ENCODE measurements at places on chromosomes 5 and 9.

- no peak for DNase-seq
Observed at GRCh38 chr5:113231653-113232000, 203.2 kb downstream of the TSSK1B start.

GRCh38 chr5:59254055-59254687 lies 639.4 kb downstream of the PDE4D start:
- no peak for DNase-seq

GRCh38 chr5:158538506-158539074 lies 561.1 kb downstream of the EBF1 start:
- peak; percentile 62 for DNase-seq

- no peak for DNase-seq
Observed at GRCh38 chr5:102932781-102933180, 177.7 kb downstream of the PAM start.

DNA sequence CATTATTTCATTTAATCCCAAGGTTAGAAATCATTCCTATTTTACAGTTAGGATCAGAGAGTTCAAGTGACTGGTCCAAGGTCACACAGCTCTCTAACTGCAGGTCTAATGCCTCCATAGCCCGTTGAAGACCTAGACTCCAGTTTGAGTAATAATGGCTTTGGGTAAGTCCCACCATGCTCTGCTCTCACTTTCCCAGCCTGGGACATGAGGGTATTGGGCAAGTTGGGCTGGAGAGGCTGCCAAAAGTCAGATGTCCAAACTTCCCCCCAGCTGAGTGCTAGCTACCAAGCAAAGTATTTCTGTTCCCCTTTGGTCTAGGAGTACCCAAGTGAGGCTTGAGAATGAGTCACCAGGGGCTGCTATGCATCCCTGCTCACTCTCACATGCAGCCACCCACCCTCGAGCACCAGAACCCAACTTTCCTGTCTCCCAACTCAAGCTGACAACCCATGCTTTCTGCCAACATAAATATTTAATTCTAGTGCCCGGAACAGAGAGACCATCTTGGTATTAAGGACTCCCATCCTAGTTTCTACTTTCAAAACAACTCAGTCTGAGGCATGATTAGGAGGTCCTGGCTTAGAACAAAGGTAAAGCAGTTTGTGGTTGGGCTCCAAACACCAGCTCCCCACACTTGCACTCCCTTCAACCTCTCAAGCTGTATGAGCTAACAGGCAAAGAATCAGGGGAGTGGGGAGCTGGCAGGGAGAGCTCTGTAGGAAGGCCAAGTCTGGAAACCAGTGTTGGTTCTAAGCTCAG lies 236.5 kb upstream of the TRIM32 start:
- no peak for DNase-seq

- DNase-seq = no peak
Observed at GRCh38 chr9:108776920-108777639, 78.7 kb downstream of the ACTL7B start.

DNA sequence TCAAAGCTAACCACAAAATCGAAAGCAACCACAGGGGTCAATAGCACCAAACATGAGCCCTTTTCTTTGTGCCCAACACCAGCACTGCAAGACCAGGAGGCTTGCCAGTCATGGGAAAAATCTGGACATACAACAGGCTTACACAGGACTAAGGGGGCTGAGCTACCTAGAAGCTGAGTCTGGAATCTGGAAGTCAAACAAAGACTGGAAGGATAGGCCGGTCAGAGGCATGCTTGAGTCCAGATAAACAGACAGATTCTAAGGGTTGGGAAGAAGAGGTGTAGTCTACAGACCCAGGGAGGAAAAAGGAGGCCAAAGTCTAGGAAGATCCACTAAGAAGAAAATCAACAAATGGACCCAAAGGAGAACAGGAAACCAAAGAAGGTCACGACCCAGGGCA lies 73.3 kb downstream of the MYO10 start:
- no peak for DNase-seq

DNA sequence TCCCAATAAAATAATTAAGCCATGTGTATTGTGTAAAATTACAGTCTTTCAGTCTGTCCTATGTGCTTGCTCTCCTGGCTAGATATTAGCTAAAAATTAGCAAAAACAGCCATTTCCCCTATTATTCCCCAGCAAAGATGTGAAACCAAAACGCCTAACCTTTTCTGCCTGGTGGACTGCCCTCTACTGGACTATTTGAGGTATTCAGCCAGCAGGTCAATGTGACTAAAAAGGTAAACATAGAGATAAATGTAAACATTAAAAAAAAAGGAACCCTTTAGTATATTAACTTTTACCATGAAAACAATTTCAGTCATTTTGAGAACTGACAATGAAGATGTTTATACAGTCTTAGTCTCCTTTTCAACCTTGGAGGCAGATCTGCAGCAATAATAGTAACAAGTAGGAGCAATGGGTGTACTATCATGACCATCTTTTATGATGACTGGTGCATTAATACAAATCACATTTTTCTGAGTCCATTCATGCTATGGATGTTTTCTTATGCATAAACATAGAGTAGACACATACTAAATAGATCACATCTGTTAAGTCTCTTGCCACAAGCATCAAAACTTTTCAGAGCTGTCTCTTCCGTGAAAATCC lies 10.1 kb downstream of the ATG12 start:
- no peak for DNase-seq

- no peak for DNase-seq
Observed at GRCh38 chr5:170418736-170419135, 29.6 kb upstream of the KCNMB1 start.

GRCh38 chr9:108779551-108780325 lies 76.0 kb downstream of the ACTL7B start:
- no peak for DNase-seq

- no peak for DNase-seq
Observed at GRCh38 chr9:18423791-18424531, 50.0 kb upstream of the ADAMTSL1 start.

DNA sequence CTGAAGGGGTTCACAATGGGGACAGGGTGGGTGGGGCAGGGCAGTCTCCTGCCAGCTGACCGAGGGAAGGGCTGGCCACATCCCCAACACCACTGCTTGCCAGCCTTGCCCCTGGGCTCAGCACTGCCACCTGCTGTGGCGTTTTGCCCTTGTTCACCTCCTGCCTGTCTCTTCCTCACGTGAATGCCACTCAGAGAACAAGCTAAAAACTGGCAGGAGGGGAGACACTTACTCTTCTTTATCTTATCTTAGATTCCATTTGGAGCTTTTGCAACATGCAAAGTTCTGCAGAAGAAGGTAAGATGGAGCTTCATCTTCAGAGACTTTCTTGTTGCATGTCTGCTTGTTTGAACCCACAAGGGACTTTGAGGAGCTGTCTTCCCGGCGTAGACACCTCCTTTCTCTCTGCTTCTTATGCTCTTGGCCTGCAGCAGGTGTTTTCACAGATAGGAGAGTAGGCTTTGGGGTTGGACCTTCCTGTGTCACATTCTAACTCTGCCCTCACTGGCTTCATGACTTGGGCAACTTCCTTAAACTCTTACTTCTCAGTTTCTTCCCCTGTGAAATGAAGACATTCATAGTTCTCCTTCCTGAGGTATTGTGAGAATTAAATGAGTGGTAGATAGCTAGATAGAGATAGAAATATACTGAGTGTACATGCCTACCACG lies 4.1 kb downstream of the LRSAM1 start:
- DNase-seq = peak; percentile 78

- no peak for DNase-seq
Observed at GRCh38 chr5:37005946-37006540, 129.5 kb downstream of the NIPBL start.

DNA sequence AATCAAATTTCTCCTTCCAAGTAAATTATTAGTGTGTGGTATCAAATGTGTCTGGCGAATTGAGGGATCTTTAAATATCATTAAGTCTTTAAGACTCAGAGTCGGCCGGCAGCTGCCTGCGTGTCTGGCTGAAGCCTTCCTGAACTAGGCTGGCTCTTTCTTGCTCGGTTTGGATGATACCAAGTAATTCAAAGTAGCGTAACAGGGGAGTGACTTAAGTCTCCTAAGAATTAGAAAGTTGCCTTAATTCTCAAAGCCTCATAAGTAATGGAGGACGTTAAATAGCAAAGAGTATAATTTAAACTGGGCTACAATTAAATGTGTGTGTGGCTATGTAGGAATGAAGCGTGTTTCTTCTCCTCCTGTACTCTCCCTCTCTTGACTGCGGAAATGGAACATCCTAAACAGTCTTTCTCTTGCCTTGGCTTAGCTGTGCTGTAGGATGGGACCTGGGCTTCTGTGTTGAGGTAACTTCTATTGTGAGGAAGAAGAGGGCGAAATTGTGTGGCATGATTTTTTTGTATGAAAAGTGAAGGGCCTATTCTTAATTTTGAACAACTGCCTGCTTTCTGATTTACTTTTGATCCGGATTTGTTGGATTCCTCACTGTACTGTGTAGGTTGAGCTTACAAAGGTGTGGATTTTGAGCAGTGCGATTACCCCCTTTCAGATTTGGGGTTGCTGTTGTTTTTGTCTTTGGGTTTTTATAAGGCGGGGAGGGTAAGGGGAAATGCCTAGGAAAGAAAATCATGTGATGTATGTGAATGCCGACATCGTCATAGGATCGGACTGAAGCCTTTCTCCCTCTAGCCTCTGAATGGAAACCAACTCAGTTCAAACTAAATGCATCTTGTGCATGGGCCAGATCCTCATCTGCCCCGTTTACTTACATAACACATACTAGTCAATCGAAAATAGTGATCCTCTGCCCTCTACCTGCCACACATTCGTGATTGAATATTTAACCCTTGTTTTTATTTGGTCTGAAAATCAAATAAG lies 29.9 kb downstream of the CPEB4 start:
- DNase-seq = peak; percentile 35

- no peak for DNase-seq
Observed at GRCh38 chr5:124956471-124957029, 210.1 kb upstream of the ZNF608 start.

DNA sequence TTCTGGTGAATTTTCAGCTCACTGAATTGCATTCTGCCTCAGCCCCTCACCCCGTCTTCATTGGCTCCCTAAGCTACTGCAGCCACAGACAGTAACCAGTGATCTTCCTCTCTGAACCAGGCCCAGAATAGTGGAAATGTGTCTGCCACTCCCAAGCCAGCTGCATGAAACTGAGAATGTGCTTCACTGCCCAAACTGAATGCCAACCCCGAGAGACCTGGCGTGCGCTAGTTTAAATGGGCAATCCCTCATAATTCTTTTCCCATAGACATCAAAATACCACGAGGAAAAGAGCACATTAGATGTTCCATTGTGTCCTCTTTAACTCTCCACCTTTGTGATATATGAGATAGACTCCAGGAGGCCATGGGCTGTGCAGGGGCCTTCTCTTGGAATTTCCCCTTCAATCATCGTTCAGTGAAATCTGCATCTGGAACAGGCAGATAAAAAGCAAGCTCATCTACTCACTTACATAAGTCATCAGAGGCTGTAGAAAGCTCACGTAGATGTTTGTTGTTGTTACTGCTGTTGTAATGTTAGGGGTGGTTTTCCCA lies 320.2 kb downstream of the NFIB start:
- no peak for DNase-seq

- DNase-seq = peak; percentile 93
Observed at GRCh38 chr9:131650254-131650653, 89.6 kb downstream of the RAPGEF1 start.

DNA sequence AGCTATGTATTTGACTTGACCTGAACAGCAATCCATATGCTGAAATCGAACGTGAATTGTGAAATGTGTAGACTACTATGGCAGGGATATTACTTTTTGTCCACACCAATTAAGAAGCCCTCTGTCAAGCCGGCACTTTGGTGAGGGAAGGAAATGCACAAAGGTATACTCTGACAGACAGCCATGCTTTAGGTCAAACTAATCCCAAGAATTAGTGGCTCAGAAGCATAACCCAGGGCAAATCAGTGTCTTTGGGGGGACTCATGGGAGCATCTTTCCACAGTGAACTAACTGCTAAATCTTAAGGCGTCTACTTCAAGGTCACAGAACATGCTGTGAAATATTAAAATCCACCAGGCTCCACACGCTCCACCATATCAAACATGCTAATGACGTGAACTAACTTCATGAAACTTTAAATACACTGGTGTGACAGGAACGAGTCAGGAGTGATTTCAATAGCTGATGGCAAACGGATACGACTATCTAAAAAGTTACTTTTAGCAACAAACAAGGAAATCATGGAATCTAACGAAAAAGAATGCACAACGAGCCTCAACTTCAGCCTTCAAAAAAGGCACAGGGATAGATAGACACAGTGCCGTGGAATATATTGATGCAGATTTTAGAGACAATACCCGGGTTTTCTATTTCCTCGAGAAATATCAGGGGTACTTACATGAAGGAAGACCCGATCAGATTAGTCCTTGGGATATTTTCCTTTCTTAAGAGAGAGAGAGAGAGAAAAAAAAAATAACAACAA lies 527 bp downstream of the MEF2C start:
- no peak for DNase-seq

DNA sequence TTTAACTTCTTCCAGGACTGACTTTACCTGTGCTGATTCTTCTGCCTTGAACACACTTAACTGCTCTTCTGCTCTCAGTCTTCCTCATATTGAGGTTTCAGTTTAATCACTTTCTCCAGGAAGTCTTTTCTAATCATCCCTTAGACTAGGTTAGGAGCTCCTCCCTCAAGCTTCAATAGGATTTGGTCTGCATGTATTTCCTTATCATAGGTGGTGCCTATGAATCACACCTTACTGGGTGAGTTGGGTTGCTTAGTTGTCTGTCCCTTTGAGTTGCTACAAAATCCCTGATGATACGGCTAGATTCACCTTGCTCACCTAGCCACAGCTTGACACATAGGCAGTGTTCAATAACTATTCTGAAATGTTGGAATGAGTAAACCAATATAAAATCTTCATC lies 164.4 kb downstream of the DNAH5 start:
- no peak for DNase-seq

DNA sequence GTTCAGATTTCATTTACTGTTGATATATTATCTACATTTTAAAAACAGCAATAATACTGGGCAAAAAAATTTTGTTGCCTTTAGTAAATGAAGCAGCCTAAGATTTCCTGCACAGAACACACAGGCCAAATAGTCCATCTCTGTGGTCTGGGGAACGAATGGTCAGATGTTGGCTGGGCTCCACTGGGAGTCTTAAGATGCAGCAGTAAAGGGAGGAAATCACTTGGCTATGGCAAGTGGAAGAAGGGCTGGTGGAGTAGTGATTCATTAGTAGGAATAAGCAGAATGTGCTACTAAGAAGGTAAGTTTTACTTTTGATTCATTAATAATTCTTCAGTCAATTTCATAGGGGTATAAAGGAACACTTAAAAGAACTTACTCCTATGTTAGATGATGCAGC lies 91.1 kb upstream of the ARRDC3 start:
- no peak for DNase-seq

DNA sequence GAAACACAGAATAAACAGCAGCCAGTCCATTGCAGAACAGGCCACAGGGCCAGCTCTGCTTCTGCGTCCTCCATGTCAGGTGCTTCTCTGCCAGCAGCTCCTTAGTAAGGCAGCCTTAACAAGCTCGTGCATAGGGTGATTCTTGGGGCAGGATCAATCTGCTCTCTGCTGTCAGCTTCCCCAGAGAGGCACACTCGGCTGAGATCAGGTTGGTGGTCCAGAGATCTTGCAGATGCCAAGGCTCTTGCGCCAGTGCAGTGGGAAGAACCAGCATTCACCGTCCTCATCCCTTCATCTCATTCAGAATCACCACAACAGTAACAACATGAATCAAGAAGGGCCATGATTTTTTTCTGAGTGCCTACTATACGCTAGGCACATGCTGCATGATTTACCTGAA lies 49.0 kb upstream of the ALDH1B1 start:
- DNase-seq = no peak
